MV-4-11 (cell line): ENCODE measurements at places on chromosomes 6 and 20.

DNA sequence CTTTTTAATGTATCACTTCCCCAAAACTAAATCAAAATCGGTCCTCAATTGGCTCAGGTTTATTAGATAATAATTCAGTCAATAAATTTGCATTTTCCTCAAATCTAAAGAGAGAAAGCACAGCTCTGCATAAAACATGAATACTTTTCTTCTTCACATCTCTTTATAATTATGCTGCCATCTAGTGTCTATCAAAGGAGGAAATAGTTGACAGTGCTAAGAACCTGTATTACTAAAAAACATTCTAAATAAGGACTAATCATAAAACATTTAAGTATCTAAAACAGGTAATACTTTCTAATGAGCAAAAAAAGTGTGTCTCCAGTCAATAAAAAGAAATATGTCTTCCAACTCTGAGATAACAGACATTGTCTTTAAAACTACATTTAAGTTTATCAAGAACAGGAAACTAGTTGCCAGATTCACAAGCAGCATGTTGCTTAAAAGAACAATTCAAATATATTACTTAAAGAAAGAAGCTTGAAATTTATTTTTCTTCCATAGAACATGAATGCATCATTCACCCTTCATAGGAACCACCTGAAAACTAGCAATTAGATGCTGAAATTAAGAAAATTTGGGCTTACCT, 56.5 kb upstream of the DST start:
- DNase-seq: peak; percentile 27

- DNase-seq: no peak
Measured at GRCh38 chr6:41103847-41104246, 31.1 kb downstream of the NFYA start.

DNA sequence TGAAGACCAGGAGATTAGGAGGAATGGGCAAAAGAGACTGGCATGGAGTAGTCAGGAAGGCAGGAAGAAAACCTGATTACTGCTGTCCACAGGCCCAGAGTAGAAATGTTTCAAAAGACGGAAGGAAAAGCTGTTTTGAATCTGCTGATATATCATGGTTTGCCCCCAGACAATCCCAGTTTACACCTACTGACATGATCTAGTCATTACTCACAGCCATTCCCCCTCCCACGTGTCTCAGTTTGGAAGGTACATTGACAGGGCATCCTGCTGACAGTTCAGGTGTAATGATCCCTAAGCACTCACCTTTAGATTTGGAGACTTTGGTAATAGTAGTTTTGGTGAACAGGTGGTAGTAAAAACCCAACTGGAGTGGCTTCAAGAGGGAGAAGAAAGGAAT, 9.8 kb upstream of the TXNDC5 start:
- DNase-seq: no peak

DNA sequence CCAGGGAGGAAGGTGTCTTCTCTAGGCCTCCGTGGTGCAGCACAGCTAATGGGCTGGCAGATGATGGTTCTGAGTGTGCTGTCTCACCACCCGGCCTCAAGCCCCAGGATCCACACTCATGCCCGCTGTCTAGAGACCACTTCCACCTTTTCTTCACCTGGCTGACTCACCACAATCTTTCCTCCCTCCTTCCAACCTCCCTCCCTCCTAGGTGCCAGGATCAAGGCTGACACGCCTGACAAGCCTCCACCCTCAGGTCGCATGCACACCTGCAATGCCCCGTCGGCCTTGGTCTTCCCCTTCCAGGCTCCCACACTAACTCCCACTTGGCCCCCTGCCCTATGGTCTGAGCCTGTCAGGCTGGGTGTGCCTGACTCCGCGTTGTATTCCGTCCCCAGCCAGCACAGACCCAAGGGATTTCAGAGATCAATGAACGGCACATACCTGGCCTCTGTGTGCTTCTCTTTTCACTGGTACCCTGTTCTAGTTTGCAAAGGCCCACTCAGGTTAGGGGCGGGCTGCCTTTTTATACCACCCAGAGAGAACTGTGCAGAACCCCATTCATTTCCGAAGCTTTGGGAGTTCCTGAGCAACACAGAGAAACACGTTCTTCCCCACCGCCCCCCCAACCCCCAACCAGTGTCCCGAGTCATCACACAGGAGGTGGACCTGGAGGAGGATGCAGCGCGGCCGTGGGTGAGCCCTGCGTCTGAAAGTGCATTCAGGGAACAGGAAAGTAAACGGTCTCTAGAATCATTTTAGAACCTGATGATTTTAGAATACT, 39.3 kb downstream of the PMEPA1 start:
- DNase-seq: no peak

GRCh38 chr6:45196121-45196520, 132.0 kb upstream of the RUNX2 start:
- DNase-seq: no peak

DNA sequence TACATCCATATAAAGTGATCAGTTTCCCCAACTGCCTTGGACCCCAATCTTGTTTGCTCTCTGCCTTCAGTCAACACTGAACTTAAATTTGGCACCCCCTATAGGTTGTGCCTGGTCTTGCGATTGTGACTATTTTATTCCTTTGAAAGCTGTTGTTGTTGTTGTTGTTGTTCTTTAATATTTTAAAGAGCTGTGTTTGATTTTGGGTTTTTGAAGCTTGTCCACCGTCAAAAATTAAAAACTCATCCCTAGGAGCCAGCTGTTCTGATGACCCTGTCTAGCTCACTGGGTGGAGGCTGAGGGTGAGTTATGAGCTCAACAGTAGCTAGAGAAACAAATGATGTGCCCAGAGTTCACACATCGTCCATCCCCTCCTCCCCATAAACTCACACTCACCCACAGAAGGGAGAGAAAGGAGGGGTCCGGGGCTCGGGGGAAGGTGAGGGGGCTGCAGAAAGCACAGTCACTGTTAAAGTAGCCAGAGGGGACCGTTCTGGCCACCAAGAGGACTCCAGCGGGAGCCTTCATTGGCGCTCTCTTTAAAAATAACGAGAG, 4.0 kb downstream of the SIM1 start:
- DNase-seq: no peak

- DNase-seq: no peak
Measured at GRCh38 chr6:84772428-84773132, 8.2 kb upstream of the TBX18 start.

GRCh38 chr6:170125456-170126300, 165.2 kb downstream of the DLL1 start:
- DNase-seq: no peak

GRCh38 chr6:35089935-35090505, 51.1 kb downstream of the TCP11 start:
- DNase-seq: peak; percentile 6

DNA sequence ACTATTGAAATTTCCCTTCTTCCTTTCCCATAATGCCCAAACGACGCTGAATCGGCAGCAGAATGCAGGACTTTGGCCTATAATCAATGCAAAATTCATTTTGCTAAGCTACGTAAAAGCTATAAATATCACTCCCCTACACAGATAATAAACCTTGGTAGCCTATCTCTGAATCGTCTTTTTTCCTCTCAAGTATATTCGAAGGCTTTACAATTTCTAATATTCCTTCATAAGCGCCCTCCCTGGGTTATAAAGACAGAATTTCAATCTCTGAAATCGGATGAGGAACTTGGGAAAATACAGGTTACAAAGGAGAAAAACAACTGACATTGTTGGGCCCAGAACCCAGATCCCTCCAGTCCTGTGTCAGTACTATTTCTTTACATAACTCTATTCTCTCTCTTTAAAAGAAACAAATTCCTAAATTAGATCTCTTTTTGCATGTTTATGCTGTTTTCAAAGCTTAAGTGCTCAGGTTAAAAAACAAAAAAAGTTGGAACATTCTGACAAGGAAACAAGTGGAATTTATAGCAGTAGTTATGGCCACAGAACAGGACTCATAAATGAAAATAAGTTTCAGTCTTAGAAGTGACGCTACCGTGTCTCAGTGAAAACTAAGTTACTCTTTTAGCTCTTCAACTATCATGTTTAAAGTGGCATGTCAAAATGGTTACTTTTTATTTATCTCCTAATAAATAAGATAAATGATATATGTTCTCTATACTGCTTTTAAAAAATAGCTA, 84.5 kb downstream of the SESN1 start:
- no peak for DNase-seq

- DNase-seq: no peak
Measured at GRCh38 chr6:12116264-12116800, 104.2 kb downstream of the HIVEP1 start.

GRCh38 chr20:10532361-10532760, 97.3 kb downstream of the SLX4IP start:
- DNase-seq: peak; percentile 3

GRCh38 chr20:57874141-57874540, 164.3 kb upstream of the PMEPA1 start:
- no peak for DNase-seq

DNA sequence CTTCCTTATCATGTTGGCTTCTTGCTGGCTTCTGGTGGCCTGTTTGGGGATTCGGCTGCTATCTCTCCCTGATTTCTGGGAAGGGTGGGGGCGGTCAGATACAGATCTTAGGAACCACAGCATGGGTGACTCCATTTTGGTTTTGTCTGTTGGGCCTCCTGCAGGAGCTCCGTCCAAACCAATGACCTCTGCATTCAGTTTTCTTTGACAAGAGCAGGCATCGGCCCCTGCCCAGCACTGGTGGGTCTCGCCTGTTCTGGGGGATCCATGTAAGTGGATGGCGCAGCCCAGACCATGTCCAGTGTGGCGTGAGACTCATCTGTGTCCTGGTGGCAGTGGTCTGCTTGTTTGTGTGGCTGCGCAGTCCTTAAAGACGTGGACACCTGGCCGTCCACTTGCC, 8.6 kb upstream of the ARFGAP1 start:
- DNase-seq: no peak

DNA sequence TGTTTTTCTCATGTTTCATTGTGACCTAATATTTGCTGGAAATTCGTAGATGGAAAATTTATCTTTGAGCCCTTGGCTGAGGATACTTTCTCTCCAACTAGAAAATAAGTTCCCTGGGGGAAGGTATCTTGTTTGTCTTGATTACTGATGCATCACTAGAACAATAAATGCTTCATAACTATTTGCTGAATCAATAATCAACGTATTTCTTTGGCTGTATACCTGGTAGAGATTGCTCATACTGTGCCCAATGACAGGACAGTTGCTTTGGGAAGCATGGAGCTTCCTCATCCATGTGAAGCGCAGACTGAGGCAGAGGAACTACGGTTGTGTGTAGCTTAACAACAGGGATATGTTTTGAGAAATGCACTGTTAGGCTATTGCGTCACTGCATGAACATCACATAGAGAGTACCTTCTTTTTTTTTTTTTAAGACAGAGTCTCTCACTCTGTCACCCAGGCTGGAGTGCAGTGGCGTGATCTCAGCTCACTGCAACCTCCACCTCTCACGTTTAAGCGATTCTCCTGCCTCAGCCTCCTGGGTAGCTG, 34.2 kb upstream of the RPN2 start:
- DNase-seq: peak; percentile 77

- DNase-seq: no peak
Measured at GRCh38 chr6:127517693-127518092, 1.4 kb downstream of the MTCL3 start.

GRCh38 chr20:47317127-47317895, 39.2 kb downstream of the ZMYND8 start:
- DNase-seq: peak; percentile 85

DNA sequence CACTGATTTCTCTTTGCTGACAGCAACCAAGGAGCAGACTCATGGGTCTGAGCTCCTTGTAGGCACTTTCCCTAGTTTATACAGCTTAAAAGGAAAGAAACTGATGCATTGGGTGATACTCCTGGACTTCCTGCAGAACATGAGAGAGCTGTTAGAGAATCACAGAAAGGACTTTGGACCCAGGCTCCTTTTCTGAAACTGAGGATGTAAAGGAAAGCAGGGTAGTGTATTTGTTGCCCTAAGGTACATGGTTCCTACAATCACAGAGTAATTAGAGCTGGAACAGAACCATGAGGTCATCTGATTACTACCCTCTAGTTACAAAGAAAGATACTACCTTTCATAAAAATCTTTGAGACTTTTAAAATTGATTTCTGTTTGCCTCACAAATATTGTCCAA, 477.1 kb upstream of the SPTLC3 start:
- no peak for DNase-seq

DNA sequence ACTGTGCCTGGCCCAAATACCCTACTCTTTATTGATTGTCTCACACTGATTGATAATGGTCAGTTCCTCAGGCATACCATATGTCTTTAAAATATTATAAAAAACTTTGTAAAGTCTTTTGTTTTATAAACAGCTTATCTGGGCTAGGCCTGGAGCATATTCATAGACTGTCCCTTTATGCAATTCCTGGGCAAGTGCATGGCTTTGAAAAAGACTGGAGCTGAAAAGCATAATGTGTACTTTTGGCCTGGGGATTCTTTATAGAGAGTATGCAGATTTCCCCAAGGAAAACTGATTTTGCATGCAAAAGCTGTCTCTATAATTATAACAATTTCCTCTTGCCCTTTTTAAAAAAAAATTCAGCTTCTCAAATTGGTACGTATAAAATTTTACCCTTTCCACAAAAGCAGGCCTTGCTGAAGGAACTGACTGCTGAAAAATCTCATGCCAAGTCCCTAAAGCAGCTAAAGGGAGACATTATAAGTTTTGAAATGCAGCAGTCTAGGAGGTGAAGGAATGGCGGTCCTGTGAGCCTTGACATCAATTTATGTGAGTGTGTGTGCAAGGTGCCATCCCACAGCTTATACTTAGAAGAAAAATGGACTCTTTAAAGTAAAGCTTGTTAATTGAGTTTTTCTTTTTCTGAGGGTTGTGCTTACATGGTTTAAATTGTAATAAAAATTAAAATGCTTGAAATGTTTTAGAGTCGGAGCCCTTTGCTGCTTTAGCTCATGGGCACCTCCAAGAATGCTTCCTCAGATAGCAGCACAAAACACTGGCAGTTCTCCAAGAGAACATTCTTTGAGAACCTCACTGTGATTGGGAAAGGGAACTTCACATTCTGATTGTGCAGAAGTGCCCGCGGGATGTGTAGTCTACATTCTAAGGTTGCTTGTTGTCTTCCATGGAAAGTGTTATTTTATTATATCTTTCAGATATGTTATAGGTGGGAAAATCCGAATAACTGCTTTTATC, 43.9 kb downstream of the PLCB4 start:
- DNase-seq: no peak

DNA sequence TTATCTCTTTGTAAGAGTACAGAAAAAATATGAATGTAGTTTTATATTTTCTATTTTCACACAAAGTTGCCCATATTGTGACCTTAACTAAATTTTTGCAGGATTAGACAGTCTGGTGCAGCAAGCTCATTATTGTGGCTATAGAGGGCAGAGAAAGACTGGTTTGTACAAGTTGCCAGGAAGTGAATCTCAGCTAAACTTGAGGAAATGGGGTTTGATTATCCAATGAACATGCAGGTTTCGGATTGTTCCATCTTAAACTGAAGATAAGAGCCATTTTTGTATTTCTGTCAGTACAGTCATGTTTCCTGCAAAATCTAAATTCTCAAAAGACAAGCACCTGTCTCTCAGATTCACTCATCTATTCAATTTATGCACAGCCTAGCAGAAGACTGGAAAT, 390.9 kb downstream of the MMUT start:
- no peak for DNase-seq

DNA sequence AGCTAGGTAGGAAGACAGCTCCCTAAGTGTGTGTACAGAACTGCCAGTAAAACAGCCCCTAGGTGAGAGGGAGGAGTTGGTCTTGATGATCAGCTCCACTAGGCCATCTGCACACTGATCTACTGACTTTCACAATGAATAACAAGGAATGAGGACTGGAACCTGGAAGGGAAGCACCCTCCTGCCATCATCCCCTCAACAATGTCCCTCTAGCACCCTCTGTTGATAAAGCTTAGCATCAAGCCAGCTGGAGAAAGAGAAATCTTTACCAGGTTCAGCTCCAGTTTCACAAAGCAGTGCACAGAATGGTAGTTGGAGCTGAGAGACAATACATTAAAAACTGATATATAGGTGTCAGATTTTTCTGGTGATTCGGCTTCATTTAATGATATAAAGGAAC, 57.2 kb upstream of the IRAK1BP1 start:
- no peak for DNase-seq
